Frontal cortex (tissue), 4 donors: ENCODE measurements at places on chromosomes 13 and 19.

- peak; percentile 7 for DNase-seq
Observed at GRCh38 chr13:27203854-27204253, 32.2 kb upstream of the USP12 start.

DNA sequence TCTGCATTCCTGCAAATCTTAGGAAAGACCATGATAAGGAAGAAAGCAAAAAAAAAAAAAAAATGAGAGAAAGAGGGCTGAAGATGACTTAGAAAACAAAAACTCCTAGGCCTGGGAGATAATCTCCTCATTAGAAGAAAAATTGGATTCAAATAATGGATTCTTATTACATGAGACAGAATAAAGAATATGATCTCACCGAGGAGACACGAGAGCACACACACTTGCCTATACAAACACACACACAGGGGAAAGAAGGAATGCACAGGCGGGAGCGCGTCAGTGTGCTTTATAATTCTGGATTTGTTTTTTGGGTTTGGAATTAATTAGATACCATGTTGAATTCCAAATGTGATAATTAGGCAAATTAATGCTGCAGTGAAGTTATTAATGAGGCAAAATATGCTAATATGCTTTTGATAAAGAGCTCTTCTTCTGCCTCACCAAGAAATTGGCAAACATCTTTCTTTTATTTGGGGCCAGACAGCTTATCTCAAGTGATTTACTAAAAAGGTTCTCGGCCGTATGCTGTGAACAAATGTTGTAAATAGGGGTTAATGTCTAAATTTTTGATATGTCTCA is 36.1 kb upstream of the PCDH8 start:
- DNase-seq = no peak

DNA sequence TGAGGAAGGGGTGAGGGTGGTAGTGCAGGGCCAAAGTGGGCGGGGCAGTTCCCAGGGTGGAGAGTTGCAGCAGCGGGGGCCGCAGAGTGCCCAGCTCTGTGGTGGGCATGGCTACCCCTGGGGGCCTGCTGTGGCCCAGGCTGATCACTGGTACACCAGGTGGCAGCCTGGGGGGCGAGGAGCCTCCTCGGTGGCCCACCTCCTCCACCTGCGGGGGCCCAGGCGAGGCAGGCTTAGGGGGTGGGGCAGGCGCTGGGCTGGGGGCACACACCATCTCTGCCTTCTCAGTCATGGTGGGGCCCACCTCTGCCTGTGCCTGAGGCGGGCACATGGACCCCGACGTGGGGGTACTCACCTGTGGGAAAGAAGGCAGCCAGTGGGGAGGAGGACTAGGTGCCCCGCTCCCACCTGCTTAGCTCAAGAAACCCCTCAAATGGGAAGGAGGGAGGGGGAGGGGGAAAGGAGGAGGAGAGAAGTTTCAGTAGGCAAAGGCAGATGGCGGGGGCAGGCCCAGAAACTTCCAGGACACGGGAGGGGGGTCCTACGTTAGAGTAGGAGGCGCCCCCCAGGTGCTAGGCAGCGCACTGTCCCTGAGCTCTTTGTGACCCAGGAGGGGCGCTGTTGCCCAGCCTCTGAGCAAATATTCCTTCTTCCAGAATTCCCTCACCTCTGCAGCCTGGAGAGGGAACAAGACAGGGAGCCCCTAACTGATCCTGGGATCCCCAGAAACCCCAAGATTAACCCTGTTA is 1.6 kb downstream of the LYL1 start:
- DNase-seq = no peak

DNA sequence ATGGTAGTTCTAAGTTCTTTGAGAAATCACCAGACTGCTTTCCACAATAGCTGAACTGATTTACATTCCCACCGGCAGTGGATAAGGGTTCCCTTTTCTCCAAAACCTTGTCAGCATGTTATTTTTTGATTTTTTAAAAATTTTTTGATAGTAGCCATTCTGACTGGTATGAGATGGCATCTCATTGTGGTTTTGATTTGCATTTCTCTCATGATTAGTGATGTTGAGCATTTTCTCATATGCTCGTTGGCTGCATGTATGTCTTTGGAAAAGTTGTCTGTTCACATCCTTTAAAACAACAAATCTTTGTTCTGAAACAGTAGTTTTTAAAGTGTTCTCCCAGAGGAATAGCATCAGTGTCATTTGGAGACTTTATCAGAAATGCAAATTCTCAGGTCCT is 77.5 kb upstream of the POMP start:
- no peak for DNase-seq

- no peak for DNase-seq
Observed at GRCh38 chr13:65268009-65268408, 1962.1 kb downstream of the PCDH9 start.

DNA sequence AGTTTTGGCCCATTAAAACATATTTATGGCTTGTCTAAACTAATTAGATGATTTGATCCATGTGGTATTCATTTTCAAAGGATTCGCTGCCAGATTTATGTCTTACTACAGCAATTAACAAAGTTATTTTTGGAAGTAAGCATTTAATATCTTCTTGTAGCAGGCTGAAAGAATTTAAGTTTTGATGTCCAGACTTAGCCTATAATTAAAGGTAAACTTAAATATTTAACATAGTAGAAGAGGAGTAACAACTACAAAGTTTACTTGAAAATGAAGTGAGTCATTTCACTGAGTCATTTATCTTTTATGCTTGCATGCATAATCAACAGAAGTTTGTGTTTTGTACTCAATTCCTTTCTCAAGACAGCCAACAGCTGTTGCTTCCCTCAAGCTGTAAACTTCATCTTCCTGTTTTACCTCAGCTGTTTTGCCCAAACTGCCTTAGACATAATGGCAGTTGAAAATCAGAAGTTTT is 58.1 kb downstream of the EDNRB start:
- DNase-seq = no peak

- no peak for DNase-seq
Observed at GRCh38 chr19:52741951-52742485, 7.2 kb upstream of the ZNF611 start.

GRCh38 chr13:72689181-72689696 is 38.2 kb downstream of the MZT1 start:
- DNase-seq = no peak

DNA sequence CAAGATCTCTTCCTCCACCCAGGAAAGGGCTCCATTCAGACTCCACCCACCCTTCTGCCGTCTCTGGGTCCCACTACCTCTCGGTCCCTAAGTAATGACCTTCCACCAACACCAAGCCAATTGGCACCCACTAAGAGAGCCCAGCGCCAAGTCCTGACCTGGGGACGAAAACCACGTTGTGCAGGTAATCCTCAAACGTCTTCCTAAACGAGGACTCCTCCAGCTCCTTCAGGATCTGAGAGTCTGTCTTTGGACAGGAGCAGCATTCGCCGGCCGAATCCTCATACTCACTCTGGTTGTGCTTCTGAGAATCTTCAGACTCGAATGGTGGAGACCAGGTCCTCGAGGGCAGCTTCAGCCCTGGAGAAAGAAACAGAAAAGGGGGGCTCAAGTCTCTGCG is 83.1 kb downstream of the ZNF557 start:
- no peak for DNase-seq

DNA sequence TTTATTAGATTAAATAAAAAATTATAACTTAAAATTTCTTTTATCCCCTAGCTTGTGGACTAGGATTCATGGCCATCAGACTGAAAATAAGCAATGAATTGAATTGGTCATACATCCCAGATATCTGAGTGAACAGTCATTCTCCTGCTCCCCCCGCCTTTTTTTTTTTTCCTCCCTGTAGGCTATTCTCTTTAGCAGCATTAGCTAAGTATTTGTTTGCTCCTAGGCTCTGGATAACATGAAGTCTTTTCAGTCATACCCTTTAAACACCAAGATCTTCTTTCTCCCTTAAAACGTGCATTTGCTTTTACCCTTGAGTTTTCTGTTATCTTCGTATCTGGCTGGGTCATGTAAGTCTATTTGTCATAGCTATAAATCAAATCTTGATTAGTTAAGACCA is 866.7 kb upstream of the SPRY2 start:
- DNase-seq = no peak

GRCh38 chr19:1572795-1573194 is 4.7 kb upstream of the MEX3D start:
- no peak for DNase-seq

DNA sequence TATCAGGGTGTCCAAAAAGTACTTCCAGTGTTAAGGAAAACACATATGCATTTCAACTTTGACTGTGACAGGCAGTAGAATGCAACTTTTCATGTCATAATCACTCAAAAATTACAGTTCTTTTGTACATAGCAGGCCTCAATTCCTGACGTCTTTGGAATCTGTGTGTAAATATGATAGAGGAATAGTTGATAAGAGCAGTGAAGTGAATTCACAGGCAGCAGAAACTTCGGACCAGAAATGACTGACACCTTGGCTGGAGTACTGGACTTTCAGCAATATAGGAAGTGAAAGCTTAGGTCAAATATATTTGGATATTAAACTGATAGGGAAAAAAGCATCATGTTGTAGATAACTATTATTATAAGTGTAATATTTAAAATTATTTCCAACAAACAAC is 1741.2 kb upstream of the PCDH20 start:
- no peak for DNase-seq

GRCh38 chr13:39561971-39562370 is 41.0 kb downstream of the LHFPL6 start:
- no peak for DNase-seq

GRCh38 chr19:29583196-29583999 is 22.7 kb upstream of the POP4 start:
- DNase-seq = no peak

DNA sequence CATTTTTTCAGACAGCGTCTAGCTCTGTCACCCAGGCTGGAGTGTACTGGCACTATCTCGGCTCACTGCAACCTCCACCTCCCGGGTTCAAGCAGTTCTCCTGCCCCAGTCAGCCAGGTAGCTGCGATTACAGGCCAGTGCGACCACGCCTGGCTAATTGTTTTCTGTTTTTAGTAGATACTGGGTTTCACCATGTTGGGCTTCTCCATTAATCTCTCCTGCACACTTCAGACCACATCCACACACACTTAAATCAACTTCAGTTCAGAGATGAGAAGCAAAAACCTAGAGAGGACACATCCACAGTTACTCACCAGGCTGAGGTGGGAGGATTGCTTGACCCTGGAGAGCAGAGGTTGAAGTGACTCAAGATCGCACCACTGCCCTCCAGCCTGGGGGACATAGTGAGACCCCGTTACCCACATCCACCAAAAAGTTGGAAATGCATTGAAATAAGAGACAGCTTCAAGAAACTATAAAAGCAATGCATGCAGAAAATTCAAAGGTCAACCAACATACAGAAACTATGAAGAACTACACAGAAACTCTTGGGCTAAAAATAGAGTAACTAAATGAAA is 42.3 kb downstream of the ZNF611 start:
- no peak for DNase-seq

GRCh38 chr19:55663846-55664536 is 9.2 kb downstream of the U2AF2 start:
- DNase-seq = no peak

DNA sequence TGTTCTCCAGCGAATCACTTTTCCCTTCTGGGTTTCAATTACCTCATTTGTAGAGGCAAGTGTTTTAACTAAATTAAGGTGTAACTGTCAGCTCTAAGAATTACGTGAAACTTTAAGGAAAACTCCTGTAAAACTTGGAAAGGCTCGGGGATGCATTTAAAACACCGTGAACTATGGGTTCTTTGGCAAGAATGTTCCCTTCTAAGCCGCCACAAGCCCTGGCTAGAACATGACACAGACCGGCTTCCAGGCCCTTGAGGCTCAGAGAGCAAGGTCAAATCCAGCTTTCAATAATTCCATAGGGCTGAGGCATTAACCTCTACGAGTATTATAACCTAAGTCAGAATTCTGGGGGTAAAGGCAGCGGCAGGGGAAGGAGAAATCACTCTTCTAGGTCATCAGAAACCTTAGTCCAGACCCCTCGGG is 685 bp downstream of the VWA8 start:
- peak; percentile 17 for DNase-seq

DNA sequence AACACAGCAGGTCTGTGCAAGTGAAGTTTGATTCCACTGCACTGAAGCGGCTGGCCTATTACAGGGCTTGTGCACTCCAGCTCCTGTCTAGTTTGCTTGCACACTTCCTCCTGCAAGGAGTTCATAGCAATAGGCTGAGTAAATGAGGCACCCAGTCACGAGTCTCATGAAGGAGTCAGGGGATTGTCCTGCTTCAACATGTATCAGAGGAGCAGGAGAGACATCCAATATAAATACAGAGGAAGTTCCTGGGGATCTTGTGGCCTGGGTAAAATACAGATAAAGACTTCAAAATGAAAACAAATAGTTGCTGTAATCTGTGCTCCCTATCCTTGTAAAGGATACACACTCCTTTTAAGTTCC is 259.9 kb downstream of the SLITRK1 start:
- no peak for DNase-seq

GRCh38 chr13:102703726-102704035 is 8.8 kb upstream of the METTL21C start:
- no peak for DNase-seq

- DNase-seq = no peak
Observed at GRCh38 chr19:2027361-2027760, 11.8 kb upstream of the BTBD2 start.

- DNase-seq = no peak
Observed at GRCh38 chr13:30551189-30551588, 66.5 kb upstream of the USPL1 start.

DNA sequence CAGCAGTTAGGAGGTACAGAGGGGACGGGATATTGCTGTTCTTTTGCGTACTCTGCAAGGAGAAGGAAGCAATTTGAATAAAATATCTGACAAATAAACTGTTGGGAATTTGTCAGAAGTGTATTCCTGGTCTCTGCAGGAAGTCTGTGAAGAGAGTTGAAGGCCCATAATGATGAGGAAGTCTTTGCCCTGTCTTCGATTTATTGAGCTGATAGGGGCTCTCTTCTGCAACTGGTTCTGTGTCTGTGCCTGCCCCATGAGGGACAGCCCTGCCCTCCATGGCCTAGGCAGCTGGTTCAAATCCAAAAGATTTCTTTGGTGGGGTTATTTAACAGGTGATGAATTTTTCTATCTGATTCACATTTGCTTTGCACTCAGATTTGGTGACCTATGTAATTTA is 339.7 kb upstream of the EDNRB start:
- DNase-seq = no peak

- DNase-seq = no peak
Observed at GRCh38 chr13:69101841-69102240, 1005.8 kb upstream of the ATXN8OS start.

DNA sequence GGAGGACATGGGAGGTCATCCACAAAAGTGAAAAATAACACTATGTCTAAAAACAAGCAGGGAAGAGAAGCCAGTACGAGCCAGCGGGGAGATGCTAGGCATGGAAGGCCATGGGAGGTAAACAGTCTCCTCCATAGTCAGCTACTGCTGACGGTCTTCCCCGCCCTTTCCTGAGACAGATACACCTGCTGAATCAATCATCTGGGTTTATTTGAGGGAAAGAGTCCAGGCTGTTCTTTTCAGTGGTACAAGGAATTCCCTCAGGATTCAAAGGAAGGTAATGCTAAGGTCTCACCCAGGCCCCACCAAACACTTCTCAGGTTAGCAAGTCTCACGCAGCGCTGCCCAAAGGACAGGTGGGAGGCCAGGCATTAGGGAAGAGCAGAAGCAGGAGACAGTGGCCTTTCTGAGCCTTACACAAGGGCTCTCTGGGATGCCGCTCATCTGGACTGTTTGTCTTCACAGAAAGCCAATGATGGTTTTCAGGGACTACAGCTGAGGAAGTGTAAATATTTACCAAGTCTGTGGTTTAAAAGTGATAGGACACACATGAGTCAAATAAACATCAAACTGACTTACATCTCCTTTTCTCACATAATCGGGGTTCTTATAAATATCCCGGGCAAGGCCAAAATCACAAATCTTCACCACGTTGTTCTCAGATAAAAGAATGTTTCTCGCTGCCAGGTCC is 173.9 kb downstream of the FLT1 start:
- no peak for DNase-seq
